Thymus (tissue), 14 donors: ENCODE measurements at places on chromosomes 2 and 18. TPM values are rescaled to one million over a fixed set of nuclear protein-coding genes. Genes with fewer than 3 reads are reported as not detected.

DNA sequence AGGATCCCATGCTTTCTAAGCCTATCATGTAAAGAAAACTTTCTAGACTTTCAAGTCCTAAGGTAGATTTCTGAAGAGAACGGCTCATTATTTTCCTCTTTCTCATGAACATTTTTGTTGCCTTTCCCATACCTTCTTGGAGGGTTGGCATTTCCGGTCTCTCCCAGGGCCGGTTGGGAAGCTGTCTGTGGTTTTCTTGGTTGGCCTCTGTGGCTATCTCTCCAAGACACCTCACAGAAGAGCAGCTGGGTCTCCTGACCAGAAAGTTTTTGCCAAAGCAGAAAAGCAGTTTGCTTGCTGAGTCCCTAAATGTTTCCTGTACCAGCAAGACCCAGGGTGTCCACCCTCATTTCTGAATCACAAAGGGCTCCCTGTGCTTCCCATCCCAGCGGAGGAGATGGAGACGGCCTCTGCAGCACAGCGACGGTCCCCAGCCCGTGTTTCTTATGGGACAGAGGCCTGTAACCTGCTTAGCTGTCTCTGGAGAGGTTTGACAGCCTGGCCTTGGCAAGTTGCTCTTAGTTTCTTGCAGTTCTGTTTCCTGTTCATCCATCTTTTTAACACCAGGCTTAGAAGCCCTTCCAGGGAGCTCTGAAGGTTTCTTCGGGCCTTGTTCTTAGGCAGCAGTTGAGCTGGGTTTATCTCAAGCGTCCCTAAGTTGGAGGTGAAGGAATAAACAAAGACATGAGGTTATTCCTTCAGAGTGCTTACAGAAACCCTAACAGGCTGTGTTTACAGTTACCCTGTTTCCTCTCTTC is 39.8 kb downstream of the GREB1 start:
- DNase-seq: no peak

Gene ANKRD36
- total RNA-seq: 26.8 TPM

Gene ZNF385B
- 0.14 TPM for total RNA-seq

- DNase-seq: no peak
These were observed 149.2 kb downstream of the FAM210A start for GRCh38 chr18:13577091-13577697.

DNA sequence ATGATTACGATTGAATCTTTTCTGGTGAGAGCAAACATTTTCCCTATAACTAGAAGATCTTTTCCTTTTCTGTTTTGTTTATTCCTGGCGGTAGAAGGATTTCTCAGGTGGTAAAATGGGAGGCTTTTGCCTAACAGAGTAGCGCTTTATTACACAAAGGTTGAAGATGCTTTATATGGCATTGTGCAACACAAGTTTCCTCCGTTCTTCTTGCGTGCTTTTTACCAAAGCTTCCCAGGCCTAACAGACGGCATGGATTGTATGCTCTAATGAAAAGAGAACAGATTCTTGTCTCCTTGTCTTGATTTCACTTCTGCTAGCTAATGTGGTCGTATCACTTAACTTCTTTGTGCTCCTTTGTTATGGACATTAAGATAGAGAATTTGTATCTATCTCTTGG is 43.8 kb downstream of the MYO1B start:
- no peak for DNase-seq

DNA sequence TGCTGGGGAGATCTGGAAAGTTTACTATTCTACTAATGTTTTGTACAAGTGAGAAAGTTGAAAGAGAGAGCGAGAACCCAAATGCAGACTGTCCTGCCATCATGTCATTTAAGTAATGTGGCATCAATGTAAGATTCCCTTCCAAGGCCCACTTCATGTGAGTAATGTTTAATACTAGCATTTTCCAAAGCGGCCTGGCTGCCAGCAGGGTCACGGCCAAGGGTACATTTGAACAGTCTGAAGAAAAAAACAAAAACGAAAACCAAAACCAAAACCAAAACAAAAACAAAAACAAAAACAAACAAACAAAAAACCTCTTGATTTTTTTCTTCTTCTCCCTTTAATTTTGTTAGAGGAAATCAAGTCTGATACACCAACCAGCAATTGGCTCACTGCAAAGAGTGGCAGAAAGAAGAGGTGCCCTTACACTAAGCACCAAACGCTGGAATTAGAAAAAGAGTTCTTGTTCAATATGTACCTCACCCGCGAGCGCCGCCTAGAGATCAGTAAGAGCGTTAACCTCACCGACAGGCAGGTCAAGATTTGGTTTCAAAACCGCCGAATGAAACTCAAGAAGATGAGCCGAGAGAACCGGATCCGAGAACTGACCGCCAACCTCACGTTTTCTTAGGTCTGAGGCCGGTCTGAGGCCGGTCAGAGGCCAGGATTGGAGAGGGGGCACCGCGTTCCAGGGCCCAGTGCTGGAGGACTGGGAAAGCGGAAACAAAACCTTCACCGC is 2.2 kb downstream of the HOXD10 start:
- no peak for DNase-seq

- peak; percentile 11 for DNase-seq
These were observed 101.9 kb downstream of the FOXI3 start for GRCh38 chr2:88350331-88351248.

- DNase-seq: no peak
These were observed 168.0 kb upstream of the KLF7 start for GRCh38 chr2:207333599-207334300.

Gene GNLY
- 1.7 TPM for total RNA-seq

- no peak for DNase-seq
These were observed 40.4 kb downstream of the SH2D6 start for GRCh38 chr2:85458601-85459563.

DNA sequence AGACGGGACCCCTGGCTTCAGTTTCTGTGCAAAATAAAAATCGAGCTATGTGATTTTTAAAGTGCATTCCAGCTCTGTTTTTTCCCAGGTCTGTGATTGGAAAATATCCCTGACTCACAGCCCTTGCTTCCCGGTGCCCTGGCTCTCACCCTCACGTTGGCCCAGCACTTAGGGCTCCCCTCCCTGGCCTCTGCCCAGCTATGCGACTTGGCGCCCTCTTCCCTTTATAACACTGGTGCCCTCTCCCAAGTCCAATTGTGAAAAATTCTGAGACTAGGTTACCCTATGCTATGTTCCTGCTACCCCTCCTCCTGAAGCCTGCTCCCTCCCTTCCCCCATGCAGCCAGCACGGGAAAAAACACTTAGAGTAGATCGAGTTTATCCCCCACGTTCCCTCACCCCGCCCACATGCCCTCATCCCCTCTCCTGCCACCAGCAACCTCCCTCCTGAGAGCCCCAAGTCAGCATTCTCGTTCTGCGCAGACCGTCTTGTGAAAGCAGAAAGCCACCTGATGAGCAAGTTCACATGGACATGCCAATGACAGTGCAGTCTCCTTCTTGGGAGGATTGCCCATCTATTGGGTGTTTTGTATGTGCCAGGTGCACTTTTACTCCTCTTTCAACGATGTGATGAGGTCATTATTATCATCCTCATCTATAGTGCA is 228.8 kb downstream of the VAPA start:
- DNase-seq: no peak

GRCh38 chr2:222302178-222303018 is 3.6 kb upstream of the PAX3 start:
- no peak for DNase-seq
